ENCODE measurements at places on chromosomes 2 and 18. TPM values are rescaled to one million over a fixed set of nuclear protein-coding genes. Genes with fewer than 3 reads are reported as not detected.

The AFF3 gene
- total RNA-seq, result 16.2 TPM

The AQP12A gene
- not detected for total RNA-seq

DNA sequence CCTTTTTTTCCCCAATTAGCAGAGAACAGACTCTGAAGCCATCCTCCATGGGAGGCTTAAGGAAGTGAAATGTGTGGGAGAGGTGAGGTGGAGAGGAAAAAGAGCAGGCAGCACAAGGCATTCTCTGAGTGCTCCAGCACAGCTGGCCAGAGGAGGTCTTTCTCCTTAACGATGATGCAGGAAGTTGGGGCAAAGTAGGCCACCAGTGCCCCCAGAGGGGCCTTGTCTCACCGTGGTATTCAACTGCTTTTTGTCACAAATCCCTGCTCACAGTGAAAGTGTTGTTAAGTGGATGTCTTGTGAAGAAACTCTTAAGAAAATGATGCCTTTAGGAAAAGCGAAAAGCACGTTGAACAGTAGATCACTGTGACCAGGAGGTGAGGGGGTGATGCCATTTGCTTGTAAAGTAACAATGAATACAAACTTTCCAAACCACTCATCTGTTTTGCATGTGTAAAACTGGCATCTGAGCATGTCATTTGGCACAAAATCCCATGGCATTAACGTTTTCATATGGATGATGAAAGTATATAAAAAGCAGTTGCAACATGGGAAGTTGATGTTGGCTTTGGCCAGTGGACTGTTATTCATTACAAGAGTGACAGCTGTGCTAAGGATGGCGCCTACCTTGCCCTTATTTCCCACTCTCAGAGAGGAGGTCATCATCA is 49.2 kb upstream of the CDC42EP3 start:
- no peak for DNase-seq

DNA sequence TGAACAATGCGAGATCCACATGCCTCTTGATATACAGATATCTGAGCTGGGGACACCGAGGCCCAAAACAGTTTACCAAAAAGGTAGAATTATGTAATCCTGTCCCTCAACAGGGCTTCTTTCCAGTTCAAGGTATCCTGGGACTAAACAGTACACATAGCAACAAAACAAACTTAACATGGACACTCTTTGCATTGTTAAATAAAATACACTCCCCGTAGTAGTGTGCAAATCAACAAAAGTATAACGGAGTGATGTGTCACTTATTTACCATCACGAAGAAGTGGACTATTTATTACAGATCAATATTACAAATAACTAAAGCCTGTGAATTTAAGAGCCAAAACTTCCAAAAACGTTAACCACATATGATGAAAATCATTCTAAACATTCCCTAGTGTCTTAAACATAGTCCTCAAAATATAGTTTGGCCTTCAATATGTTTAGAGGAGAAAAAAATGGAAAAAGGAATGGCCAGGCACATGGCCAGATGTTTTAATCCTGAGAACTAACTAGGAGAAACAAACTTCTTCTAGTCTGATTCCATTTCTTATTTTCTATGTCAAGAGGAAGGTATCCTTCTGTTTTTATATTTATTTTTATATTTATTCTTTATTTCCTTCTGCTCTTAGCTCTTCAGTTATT is 377.5 kb downstream of the OSR1 start:
- DNase-seq, result no peak

- DNase-seq, result no peak
Observed at GRCh38 chr2:33326100-33326499, 150.3 kb upstream of the RASGRP3 start.
